AG04450 (cell line): ENCODE measurements at places on chromosomes 6 and 20.

- DNase-seq, result no peak
Measured at GRCh38 chr6:169022079-169022478, 231.6 kb downstream of the THBS2 start.

DNA sequence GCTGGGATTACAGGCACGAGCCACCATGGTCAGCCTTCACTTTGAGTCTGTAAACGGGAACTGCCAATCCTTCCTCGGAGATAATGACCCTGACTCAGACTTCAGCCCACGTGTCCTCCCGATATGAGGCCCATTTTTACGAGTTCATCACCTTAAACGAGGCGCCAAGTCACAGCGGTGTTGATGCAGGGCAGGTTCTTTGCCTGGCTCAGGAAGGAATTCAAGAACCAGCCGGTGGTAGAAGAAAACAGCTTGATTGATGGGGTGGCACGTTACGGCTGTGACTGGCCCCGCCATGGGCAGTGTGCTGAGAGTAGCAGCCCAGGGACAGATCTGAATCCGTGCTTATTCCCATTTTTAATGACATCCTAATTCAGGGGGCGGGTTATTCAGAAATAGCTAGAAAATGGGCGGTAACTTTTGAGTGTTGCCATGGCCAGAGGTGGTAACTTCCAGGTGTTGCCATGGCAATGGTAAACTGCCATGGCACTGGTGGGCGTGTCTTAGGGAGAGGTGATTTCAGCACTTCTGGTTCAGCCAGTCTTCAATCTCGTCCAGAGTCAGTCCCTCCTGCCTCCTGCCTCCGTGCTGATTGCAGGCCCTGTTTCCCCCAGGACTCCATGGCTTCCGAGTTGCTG is 9.1 kb upstream of the MAP1LC3A start:
- no peak for DNase-seq

DNA sequence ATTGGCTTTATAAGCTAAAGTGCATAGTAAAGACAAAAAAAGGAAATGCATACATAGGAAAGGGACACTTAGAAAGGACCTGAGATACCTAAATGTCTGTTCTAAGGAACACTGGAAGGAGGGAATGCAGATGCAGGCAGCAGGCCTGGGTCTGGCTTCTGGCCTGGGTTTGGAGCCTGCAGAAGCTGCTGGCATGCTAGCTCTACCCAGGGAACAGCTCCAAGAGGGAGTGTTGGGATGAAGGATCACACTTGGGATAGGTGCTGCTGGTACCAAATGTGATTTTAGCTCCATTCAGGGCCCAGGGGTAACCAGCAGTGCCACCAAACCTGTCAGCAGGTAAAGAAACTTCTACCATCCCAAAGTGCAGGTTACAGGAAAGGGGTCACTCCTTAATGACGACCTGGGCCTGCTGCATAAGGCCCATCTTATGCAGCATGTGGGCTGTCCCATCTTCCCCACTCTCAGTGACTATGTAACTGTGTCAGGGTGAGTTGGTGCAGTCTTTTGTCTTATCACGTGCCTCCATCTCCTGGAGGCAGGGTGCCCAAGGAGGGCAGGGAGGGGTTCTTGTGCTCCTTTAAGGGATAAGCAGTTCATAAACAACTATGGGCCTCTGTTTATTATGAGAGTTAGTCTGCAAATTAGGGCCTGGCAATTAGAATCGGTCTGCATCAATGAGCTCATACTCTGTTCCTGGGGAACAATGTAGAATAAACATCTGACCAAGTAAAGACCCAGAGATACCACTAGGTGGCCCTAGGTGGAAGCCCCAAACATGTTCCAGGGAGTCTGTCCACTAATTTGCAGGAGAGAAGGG is 26.9 kb downstream of the DDX27 start:
- DNase-seq, result peak; percentile 20

DNA sequence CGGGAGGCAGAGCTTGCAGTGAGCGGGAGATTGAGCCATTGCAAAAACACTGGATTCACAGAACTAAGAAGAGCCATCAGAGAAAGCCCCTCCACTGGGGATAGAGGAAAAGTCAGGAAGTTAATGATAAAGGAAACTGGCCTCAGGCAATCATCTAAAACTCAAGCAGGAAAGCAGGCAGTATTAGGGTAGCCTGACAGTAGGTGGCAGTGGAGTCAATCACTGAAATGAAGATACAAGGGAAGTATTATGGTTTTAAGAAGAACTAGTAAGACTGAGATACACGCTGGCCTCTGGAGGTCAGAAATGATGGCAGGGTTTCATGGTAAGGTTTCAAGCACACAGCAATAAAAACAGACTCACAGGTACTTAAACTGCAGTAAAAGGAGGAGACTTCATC is 578.3 kb downstream of the HACE1 start:
- no peak for DNase-seq

DNA sequence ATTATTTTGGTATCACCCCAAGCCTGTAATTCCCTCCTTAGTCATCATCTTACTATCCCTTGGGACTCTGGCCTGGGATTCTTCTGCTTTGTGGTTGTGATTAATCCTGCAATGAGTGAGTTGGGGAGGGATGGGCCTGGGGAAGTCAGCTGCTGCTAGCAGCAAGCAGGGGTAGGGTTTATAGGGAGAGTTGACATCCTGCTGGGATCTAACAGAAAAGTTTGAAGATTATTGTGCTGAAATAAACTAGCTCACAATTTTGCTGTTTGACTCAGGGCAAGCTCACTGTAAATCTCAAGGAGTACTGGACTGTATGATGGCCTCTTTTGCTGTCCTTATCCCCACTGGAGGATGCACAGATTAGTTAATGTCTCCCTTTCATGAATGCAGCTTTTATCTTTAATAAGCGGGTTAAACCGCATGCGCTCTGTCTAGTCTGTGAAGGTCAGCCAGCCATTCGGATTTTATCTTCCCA is 83.4 kb downstream of the JARID2 start:
- peak; percentile 77 for DNase-seq

DNA sequence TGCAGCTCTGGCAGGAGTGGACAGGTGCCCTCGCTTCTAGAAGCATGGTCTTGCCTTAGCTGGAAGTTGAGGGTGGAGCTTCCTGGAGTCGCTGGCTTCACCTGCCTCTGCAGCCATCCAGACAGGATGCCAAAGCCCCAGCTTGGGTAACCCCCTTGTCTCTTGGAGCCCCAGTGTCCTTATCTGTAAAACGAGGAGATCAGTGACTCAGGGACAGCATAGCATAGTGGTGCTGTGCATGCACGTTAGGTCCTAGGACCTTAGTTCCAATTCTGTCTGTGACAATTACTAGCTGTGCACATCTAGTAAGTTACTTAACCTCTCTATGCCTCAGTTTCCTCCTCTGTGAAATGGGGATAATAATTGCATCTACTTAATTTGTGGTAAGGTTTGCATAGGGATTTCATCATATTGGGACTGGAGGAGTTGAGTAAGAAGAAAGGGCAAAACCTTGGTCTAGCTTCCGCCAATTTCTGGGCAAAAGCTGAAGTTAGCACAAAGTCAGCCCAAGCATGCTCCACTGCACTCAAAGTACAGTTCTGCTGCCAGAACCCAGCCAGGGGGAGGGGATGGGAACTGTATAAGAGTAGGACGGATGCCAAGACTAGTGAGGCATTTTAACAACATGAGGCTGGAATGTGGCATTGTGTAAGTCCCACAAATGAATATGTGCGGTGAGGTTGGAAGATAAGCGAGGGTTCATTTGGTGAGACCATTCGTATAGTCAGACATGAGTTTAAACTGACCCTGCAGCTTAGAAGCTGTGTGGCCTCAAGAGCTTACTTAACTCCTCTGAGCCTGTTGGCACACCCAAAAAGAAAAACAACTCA is 24.5 kb downstream of the TOX2 start:
- peak; percentile 97 for DNase-seq

GRCh38 chr6:134714113-134714512 is 235.8 kb downstream of the ALDH8A1 start:
- DNase-seq, result no peak

GRCh38 chr20:61932711-61933480 is 132.8 kb downstream of the TAF4 start:
- DNase-seq, result no peak

DNA sequence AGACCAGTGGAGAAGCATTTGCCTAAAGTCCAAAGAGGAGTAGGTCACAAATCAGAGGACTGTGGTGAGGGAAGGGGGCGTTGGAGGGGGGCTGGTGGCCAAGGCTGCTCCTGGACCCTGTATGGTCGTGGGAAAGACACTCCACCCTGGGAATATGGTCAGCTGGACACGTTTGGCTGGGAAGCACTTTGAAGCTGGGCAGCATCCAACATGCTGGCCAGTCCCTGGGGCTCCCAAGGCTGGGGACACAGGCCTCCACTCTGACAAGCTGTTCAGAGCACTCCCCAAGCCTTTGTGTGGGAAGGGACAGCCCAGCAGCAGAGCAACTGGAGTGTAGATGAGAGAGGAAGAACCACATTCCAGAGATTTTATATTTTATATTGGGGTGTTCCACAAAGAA is 203.2 kb downstream of the ANKRD60 start:
- DNase-seq, result no peak

GRCh38 chr20:62704341-62704948 is 4.2 kb upstream of the NTSR1 start:
- DNase-seq, result peak; percentile 78

DNA sequence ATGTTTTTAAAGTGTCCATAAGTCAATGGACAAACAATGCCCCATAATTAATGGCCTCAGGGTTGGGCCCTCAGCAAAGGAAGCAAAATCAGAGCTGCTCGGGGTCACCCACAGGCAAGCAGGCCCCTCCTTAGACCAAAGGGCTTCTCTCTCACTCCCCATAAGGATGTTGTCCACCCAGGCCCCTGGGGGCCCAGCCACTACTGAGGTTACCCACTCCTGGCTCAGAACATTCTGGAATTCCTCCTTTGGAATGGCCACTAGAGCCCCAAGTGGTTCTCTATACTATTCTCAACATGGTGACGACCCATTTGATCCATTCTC is 50.9 kb downstream of the BANF2 start:
- no peak for DNase-seq

DNA sequence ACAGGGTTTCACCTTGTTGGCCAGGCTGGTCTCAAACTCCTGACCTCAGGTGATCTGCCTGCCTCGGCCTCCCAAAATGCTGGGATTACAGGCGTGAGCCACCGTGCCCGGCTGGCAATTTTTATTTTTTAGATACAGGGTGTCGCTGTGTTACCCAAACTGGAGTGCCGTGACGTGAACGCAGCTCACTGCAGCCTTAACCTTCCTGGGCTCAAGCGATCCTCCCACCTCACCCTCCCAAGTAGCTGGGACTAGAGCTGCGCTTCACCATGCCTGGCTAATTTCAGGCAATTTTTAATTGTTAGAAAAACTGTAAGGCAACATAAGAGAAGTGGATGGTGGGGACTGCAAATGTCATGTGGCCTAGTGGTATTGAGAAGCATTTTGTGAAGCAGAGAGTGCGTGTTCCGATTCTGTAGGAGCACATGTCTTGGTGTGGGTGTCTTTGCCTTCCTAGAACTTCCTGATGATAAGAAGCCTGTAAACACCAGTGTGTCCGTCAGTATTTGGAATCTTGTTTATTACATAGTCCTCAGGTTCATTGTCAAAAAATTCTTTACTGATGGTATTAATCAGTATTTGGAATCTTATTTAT is 18.0 kb downstream of the JARID2 start:
- DNase-seq, result no peak

- DNase-seq, result no peak
Measured at GRCh38 chr6:122734529-122735395, 44.8 kb upstream of the FABP7 start.

DNA sequence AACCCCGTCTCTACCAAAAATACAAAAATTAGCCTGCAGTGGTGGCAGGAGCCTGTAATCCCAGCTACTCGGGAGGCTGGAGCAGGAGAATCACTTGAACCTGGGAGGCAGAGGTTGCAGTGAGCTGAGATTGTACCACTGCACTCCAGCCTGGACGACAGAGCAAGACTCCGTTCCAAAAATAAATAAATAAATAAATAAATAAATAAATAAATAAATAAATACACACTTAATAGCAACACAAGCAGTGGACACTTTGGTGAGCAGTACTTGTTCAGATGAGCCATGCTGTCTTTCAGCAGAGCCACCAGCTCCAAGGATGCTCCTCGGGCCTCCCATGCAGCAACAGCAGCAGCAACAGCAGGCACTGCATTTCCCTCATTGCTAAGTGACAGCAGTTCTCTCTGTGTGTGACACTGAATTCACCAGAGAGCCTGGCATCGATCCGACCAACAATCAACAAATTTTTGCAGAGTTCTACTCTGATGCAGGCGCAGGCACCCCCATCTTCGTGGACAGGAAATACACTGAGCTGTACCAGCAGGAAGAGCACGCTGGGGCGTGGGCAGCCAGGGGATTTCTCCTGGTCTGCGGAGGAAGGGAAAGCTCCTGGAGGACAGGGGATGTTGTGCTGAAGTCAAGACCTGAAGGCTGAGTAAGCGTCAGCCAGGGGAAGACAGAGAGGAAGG is 54.0 kb upstream of the SNX9 start:
- no peak for DNase-seq

- DNase-seq, result no peak
Measured at GRCh38 chr6:12392490-12392889, 102.3 kb downstream of the EDN1 start.

GRCh38 chr6:112018619-112019416 is 35.1 kb upstream of the CCN6 start:
- DNase-seq, result no peak

GRCh38 chr20:12717061-12717460 is 291.7 kb upstream of the SPTLC3 start:
- no peak for DNase-seq

DNA sequence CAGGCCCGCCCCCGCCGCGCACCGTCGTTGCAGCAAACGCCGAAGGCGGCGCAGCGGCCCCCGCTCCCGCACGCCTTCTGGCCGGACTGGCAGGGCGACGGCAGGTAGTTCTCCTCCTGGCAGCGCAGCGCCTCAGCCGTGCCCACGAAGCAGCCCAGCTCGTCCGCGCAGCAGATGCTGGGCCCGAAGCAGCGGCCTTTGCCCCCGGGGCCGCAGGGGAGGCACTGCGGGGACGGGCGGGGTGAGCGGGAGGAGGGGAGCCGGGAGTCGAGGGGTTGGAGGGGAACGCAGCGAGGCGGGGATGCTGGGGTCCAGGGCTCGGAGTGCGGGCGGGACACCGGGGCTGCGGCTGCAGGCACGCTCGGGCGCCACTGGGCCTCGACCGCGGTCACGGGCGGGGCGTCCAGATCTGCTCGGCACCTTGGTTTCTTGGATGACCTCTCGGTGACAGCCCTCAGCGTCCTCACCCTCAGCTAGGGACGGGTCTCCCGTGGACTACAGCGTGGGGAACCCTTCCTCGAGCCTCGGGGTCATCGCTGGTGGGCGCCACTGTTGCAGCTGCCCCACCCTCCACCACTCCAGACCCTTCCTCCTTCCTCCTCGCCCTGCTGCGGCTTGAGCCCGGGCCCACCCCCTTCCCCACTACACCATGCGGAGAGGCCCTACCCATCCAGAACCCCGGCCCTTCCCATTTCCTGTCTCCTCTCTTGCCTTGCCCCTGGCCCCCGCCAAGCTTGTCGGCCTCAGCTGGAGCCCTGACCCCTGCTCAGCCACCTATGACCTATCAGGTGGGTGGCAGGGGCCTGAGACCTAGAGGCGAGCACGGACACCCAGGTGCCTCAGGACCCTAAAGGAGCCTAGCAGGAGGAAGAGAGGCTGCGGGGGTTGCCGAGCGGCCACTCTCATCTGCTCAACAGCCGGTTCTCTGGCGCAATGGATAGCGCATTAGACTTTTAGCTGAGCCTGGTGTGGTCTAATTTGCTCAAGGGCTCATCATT is 1.3 kb downstream of the AVP start:
- no peak for DNase-seq

GRCh38 chr6:107763946-107764345 is 60.2 kb downstream of the SCML4 start:
- DNase-seq, result no peak
